ENCODE measurements at places on chromosomes 12 and 14.

DNA sequence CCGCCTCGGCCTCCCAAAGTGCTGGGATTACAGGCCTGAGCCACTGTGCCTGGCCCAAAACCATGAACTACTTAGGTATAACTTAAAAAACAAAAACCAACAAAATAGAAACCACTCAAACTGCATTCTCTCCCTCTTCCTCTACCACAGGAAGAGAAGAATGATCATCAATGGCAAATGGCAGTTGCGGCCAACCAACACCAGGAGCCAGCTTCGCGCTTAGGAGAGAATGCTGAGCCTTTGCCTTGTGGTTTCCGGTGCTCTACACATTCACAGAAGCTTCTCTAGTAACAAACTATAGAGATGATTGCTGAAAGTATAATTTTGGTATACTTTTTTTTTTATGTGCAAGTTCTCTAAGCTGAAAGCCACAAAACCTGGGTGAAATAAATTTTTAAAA is 17.1 kb downstream of the CATSPERB start:
- DNase-seq: no peak

GRCh38 chr12:92070864-92071445 is 74.7 kb downstream of the BTG1 start:
- DNase-seq: no peak

DNA sequence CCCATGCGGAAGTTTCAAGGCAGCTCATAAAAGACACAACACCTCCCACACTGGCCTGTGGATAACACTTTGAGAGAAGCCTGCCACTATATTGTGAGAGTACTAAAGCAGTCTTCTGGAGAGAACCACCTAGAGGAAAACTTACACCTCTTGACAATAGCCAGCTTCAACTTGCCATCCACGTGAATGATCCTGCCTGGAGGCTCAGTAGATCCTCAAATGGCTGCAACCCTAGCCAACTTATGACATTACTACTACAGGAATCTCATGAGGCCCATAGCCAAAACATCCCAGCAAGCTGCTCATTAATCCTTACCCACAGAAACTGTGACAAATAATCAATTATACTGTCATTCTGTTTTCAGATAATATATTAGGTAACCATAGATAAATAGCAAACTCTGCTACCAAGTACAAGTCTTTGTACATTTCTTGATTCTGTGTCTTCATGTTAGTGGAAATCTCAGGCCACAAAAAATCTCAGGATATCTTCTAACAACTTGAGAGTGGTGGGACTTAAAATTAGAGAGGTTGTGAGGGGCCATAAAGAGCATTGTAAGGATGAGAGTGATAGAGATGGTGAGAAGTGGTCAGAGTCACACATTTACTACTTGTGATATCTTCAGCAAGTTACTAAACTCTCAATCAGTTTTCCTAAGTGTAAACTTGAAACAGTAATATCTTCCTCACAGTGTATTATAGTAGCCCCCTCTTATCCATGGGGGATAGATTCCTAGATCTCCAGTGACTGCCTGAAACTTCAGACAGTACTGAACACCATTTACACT is 368.0 kb downstream of the C12orf50 start:
- DNase-seq: no peak

- no peak for DNase-seq
Observed at GRCh38 chr14:23751616-23752015, 115.5 kb downstream of the DHRS2 start.

DNA sequence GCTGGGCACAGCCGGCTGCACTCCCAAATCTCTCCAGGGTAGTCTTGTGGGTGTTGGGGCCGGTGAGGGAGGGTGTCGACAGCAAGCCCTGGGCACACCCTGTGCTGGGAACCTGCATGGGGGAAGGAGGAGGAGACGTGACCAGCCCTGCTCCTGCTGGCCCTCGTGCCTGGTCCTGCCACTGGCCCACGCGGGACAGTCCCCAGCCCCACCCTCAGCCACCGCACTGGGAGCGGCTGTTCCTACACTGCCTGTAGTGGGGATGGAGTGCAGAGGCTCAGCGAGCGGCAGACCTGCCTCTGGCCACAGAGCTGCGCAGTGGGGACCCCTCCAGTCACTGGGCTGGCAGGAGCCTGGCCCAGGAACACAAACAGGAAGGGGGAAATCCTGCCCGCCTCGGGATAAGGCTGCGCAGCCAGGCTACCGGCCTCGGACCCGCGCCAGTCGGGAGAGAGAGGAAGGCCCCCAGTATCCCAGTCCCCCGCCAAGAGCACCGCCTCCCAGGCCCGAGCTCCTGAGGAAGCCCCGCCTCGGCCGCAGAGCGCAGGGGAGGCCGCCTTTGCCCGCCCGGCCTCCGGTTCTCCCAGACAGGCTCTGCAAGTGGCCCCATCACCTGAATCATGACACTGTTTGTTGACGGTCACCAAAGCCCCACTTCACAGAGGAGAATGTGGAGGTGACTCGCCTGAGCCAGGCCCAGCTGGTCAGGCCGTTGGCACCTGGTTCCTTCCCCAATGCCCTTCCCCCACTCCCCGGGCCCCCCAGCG is 10.6 kb downstream of the AHNAK2 start:
- DNase-seq: no peak

- no peak for DNase-seq
Observed at GRCh38 chr14:96231056-96231455, 25.0 kb upstream of the BDKRB1 start.

DNA sequence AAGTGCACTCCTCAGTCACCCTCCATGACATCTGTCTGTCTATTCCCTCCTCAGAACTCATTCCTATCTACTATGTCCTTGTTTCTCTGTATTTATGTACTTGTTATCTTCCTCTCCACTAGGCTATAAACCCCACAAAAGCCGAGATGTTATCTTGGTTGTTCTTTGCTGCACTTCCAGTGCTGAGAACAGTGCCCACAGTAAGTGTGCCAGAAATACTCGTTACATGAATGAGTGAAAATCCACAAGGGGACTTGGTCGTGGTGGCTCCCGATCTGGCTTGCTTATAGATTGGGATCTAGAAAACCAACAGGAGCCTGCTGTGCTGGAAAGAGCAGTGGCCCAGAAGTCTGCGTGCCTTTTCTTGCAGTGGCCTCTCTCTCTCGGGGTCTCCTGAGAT is 111.9 kb upstream of the PRMT8 start:
- no peak for DNase-seq

Measured in stimulated activated naive CD4-positive, alpha-beta T cell treated with Interleukin-2 at 50 U/mL for 16 hours (primary cell).